ENCODE measurements at places on chromosomes 16 and 17.

- peak; percentile 15 for DNase-seq
These were observed 33.8 kb downstream of the GTF3C1 start for GRCh38 chr16:27515874-27516353.

GRCh38 chr17:9845306-9845705 lies 19.6 kb downstream of the GLP2R start:
- no peak for DNase-seq

- DNase-seq, result no peak
These were observed 44.8 kb downstream of the PIMREG start for GRCh38 chr17:6489016-6489550.

GRCh38 chr17:51362811-51363585 lies 102.7 kb downstream of the UTP18 start:
- no peak for DNase-seq

DNA sequence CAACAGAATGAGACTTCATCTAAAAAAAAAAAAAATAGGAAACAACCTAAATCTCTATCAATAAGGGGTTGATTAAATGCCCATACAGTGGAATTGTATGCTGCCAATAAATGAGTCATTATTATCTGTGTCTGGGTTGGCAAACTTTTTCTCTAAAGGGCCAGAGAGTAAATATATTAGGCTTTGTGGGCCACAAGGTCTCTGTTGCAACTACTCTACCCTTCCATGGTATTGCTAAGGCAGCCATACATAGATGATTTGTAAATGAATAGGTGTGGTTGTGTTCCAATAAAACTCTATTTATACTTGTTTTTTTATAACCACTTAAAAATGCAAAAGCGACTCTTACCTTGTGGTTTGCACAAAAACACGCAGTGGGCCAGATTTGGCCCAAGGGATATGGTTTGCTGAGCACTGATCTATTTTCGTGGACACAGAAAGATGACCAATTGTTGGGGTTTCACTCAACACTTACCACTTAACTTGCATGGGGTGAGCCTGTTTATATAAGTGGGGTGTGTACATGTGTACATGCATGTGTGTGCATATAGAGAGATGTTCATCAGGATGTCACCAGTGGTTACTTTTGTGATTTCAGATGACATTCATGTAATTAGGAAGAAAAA lies 12.4 kb upstream of the IL4R start:
- DNase-seq, result no peak

DNA sequence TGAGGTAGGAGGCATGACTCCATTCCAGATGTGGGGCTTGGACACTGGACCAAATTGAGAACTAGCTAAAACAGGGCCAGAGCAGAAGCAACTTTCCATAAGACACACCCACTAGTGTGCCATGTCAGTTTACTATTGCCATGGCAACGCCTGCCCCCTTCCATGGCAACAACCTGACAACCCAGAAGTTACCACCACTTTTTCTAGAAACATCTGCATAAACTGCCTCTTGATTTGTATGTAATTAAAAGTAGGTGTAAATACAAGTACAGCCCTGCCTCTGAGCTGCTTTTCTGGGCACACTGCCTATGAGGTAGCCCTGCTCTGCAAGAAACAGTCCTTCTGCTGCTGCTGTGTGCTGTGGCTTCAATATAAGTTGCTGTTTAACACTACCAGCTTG lies 19.5 kb upstream of the SCNN1B start:
- DNase-seq, result no peak

GRCh38 chr16:69378760-69379159 lies 7.0 kb downstream of the TERF2 start:
- no peak for DNase-seq

DNA sequence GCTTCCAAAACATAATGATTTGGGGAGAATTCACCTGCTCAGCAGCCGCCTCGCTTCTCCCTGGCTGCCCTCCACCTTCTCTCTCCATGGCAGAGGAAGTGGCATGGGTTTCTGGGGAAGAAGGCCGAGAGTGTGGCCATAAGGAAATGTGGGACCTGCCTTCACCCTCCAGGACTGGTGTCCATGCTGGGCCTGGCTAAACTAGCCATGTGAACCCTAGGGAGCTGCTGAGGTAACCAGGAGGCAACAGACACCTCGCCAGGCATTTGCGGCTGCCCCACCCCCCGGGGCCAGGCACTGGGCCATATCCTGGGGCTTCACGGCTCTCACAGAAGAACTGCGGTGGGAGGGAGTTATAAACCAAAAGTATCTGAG lies 9.9 kb upstream of the CMTM4 start:
- DNase-seq, result no peak

DNA sequence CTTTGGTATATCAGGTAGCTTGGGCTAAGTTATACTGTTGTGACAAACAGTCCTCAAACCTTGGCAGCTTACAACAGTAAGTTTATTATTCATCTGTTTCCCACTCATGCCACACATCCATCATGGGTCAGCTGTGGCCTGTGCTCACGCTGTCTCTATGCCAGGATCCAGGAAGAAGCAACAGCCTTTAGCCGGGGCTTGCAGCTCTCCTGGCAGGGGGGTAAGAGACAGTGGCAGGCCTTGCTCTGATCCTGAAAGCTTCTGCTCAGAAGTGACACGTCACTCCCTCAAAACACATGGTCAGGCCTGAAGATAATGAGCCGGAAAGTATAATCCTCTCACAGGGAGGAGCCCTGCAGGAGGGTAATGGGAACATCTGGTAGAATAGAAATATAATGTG lies 377.6 kb downstream of the CPPED1 start:
- DNase-seq, result no peak

DNA sequence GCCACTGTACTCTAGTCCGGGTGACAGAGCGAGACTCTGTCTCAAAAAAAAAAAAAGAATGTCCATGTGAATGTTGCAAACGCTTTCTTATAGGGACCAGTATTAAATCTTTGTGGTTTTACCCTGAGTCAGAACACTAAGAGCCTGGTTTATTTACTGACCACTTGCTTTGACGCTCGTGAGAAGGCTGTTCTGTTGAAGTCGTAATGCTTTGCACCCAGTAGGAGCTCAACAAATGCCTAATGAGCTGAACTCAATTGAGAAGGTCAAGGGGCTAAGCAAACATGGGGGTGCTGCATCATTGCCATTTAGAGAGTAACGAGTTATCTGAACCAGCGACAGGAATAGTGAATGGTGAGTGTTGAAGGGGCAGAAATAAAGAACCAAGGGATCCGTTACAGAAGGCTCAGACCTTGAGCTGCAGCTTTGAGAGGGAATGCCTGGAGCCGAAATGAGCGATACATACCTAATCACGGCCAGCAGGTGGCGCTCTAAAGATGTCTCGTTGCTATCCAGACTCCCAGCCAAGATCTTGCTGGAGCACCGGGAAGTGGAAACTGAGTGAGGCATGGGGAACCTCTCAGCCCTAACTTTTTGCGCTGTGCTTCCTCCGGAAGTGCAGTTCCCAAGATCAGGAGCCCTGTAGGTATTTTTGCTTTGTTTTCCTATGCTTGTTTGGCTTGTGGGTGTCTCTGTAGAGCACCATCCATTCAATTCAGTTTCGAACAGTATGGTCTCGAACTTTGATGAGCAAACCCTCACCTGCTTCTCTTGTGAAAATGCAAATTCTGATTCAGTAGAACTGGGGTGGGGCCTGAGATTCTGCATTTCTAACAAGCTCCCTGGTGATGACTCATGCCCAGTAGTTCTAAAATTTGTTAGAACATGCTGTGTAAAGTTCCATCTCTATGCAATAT lies 12.6 kb upstream of the RNF222 start:
- peak; percentile 66 for DNase-seq

DNA sequence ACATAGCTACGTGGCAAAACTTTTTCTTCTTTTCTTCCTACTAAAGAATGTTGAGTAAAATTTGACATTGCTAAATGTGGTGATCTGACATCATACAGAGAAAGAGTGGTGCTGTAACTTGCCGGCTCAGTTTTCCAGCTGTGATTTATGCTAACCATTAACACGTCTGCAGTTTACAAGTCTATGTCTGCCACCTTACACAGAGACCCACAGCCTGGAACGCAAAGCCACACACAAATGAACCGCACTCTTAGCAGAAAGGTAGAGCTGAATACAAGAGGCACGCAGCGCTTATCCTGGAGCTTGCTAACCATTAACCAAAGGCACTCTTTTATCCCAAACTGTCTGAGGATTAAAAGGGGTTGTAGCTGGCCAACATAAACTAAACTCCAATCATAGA lies 31.9 kb downstream of the CACNG1 start:
- DNase-seq, result no peak

GRCh38 chr17:59105852-59106462 lies 723 bp downstream of the TRIM37 start:
- peak; percentile 47 for DNase-seq

GRCh38 chr16:27476240-27476639 lies 73.5 kb downstream of the GTF3C1 start:
- DNase-seq, result no peak

DNA sequence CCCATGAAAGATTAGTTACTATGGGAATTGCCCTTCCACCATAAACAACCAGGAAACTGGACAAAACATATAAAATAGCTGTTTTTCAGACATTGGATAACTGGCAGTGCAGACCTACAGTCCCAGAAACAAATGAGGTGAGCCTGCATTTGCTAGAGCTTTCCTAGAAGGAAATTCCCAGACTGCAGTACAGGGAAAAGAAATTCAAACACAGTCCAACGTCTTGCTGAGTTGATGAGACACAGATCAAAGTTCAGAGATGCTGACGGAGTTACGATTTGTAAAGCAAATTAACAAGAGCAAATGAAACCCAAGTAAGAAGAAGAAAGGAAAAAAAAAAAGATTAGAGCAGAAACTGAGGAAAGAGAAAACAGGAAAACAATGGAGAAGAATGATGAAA lies 41.3 kb upstream of the MNT start:
- DNase-seq, result no peak

GRCh38 chr17:61574542-61575351 lies 16.3 kb downstream of the NACA2 start:
- DNase-seq, result no peak

DNA sequence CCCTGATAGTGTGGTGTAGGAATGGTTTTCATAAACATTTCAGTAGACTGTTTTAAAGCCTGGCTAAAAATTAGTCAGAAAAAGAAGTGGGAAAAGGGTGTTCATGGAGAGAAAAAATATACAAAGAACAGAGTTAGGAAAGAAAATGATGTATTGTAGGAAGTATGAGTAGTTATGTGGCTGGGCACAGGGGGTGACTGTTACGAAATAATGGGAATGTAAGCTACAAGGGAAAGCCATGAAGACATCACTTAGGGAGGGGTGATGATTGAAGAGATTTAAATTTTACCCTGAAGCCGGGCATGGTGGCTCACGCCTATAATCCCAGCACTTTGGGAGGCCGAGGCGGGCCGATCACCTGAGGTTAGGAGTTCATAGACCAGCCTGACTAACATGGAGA lies 55.3 kb downstream of the NUP88 start:
- no peak for DNase-seq

- no peak for DNase-seq
These were observed 32.1 kb downstream of the TOM1L1 start for GRCh38 chr17:54932711-54933110.

DNA sequence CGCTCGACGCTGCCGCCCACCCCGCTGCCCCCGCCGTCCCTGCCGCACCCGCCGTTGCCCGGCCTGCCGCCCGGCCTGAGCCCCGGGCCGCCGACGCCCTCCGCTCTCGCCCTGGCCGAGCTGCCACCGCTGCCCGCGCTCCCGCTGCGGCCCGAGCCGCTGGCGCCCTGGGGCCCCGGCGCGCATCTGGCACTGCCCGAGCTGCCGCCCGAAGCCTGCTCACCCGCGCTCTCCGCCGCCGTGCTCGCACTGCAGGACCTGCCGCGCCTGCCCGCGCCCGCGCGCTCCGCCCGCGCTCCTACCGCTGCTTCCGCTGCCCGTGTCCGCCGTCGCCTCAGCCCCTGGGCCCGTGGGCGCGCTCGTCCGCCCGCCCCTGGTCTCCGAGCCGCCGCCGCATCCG lies 8.4 kb upstream of the CLDN9 start:
- no peak for DNase-seq

DNA sequence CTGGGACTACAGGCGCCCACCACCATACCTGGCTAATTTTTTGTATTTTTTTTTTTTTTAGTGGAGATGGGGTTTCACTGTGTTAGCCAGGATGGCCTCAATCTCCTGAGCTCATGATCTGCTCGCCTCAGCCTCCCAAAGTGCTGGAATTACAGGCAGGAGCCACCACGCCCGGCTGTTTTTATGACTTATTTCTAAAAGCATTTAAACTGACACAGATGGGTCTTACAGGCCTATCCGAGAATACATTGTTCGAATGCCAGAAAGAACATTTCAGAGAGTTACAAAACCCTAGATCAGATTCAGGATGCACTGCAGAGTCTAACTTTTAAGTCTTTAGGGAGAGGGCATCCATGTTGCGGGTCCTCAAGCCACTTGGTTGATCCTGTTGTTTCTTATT lies 234.7 kb upstream of the MAF start:
- no peak for DNase-seq

- no peak for DNase-seq
These were observed 17.8 kb upstream of the KSR1 start for GRCh38 chr17:27438348-27438998.

GRCh38 chr17:27810902-27811557 lies 10.7 kb upstream of the NOS2 start:
- no peak for DNase-seq

DNA sequence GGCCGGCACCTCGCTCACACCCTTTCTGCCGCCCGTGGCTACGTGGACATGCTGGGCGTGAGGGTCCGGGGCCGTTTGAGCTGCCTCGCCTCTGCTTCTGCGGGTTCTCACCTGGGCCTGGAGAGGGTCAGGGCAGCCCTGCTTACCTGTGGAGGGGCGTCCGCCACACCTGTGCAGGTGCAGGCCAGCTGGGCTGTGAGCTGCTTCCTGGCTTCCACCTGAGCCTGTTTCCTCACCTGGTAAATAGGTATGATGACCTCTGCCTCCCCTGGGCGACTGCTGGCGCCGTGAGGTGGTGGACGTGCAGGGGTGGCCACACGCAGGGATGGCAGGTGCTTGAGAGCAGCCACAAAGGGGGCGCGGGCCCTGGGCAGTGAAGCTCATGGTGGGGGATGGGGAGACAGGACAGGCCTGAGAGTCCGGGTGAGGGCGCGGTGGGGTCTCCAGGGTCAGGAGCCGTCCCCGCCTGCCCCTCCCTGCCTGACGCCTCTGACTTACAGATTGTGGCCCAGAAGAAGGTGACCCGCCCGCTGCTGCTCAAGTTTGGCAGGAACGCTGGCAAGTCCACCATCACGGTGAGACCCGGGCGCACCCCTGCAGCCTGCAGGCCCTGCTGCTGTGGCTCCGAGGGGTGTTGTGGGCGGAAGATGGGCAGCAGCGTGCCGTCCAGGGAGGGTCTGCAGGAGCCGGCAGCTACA lies 7.8 kb downstream of the CPNE7 start:
- no peak for DNase-seq

GRCh38 chr17:8904686-8905085 lies 37.2 kb upstream of the PIK3R6 start:
- no peak for DNase-seq

DNA sequence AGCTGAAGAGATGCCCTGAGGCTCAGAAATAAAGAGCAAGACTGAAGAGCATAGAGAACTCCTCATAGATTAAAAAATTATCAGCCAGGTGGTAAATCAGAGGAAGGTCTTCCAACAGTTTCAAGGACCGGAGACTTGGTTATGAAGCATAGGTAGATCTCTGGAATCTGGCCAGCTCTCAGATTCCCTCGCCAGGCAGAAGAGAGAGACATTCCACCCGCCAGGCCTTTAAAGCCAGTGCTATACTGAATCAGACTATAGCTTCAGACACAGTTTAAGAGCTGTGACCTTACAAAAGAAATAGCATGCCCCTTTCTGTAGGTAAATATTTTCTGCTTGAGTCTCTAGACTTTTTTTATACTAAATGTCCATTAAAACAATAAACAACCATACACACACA lies 70.3 kb downstream of the NFATC3 start:
- DNase-seq, result no peak

- DNase-seq, result no peak
These were observed 9.4 kb downstream of the CETP start for GRCh38 chr16:56970934-56971767.

GRCh38 chr16:65889533-65889966 lies 476.9 kb upstream of the CDH5 start:
- DNase-seq, result no peak

Measured in HL-60 (cell line).